ENCODE measurements at places on chromosomes 6 and 20. TPM values are rescaled to one million over a fixed set of nuclear protein-coding genes. Genes with fewer than 3 reads are reported as not detected.

DNA sequence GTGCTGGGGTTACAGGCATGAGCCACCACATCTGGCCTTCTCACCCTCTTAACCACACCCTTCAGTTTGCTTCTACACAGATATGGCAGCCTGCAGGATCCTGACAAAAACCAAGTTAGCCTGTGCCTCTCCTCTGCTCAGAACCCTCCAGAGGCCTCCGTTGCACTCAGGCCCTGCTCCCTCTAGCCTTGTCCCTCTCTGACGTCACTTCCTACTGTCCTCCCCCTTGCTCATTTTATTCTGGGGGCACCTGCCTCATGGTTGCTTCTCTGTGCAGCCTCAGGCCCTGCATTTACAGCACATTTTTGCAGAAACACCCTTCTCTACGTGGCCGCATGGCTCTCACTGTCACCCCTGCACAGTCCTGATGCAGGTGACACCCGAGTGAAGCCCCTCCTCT lies 105.6 kb downstream of the CDC5L start:
- DNase-seq, result no peak
- H3K36me3 ChIP-seq, result no peaks in the 10 kb centered on the region
- H3K27me3 ChIP-seq, result no peaks in the 10 kb centered on the region
- H3K4me3 ChIP-seq, result no peak overlapping the region
- H3K4me1 ChIP-seq, result no peaks in the 10 kb centered on the region
- H3K27ac ChIP-seq, result no peak overlapping the region

The UNC5CL gene
- total RNA-seq, result 12.6 TPM

- no peaks in the 10 kb centered on the region for H3K27me3 ChIP-seq
- H3K27ac ChIP-seq, result no peak overlapping the region
- H3K4me1 ChIP-seq, result peaks cover 5% of the 10 kb centered on the region
Measured at GRCh38 chr6:107616775-107617174, 126.9 kb downstream of the SOBP start.

The BPIFB4 gene
- not detected for total RNA-seq

GRCh38 chr6:1070085-1070521 lies 241.8 kb upstream of the FOXQ1 start:
- no peaks in the 10 kb centered on the region for H3K36me3 ChIP-seq
- no peak overlapping the region for H3K4me3 ChIP-seq
- no peaks in the 10 kb centered on the region for H3K4me1 ChIP-seq

DNA sequence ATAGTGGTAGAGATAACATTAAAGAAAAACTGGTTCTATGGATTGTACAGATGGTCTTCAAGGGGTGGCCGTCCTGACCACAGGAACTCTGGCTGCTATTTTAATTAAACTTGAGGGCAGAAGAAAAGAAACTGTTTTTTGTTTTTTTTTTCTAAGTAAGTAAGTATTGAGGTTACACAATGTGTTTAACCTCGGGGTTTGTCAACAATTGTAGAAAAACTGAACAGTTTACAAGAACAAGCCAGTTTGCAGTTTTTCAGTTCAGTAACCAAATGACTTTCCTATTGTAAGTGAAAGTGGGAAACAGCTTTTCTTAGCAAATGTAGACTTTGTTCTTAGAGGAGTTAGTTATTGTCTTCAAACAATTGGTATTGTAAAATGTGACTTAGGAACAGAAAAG lies 77.0 kb downstream of the PLCB1 start:
- H3K27ac ChIP-seq, result no peak overlapping the region
- H3K27me3 ChIP-seq, result no peaks in the 10 kb centered on the region
- no peak overlapping the region for H3K4me3 ChIP-seq
- no peak for DNase-seq
- no peaks in the 10 kb centered on the region for H3K4me1 ChIP-seq

DNA sequence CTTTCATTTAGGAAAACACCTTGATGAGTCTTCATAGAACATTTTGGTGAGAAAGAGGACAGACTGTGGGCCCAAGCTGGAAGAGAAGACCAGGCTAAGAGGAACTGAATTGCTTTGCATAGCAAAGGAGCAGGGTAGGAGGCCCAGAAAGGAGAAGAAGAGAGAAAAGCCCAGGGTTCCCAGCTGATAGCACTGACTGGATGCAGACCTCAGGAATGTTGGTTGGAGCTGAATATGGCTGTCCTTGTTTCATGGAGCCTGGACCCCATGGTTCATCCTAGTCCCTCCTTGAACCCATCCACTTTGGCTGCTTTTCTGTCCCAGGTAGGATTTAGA lies 18.0 kb upstream of the ZFAND3 start:
- no peaks in the 10 kb centered on the region for H3K36me3 ChIP-seq
- DNase-seq, result no peak
- H3K27me3 ChIP-seq, result no peaks in the 10 kb centered on the region
- no peak overlapping the region for H3K27ac ChIP-seq

Data from upper lobe of left lung (tissue), 6 donors.